ENCODE measurements at places on chromosomes 7 and 10.
A peak's percentile ranks its signal among the peaks of the same experiment; 100 is the strongest.

DNA sequence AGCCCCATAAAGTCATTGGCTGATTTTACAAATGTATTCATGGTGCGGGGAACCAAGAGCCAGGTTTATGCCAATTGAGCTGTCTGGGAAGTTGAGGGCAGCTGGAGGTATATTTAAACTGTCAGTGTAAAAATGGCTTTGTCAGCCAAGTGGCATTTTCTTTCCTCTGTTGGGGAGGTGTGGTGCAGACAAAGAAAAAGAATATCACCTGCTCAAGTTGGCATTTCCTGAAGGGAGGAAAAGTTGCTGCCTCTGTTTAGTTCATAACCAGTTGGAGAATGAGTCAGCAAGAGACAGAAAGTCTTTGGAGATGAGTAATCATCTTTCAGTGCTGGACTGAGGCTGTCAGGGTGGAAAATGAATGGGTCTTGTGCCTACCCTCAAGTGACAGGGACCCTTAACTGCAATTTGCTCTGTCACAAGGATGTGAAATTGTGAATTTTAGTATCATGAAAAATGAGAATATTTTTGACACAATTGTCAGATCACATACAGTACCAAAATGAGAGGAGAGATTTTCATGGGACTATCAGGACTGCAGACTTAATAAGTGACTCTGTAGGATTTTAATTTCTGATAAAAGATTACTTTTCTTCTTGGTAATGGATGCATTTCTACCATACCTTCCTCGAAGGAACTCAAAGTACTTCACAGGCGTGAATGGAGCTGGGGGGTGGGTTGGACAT is 137.3 kb downstream of the ANLN start:
- no peak for DNase-seq

- DNase-seq: no peak
Observed at GRCh38 chr7:24214670-24215069, 69.3 kb upstream of the NPY start.

DNA sequence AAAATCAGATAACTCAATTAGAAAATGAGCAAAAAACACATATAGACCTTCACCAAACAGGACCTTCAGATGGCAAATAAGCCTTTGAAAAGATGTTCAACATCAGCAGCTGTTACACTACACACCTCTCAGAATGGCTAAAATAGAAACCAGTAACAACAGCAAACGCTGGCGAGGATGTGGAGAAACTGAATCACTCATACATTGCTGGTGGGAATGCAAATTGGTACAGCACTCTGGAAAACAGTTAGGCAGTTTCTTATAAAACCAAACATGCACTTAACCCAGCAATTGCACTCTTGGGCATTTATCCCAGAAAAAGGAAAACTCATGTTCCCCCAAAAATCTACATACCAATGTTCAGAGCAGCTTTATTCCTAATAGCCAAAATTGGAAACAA is 37.7 kb upstream of the SMARCD3 start:
- DNase-seq: no peak

- DNase-seq: peak; percentile 77
Observed at GRCh38 chr7:115009736-115010440, 88.0 kb downstream of the MDFIC start.

GRCh38 chr7:64574540-64575099 is 11.7 kb upstream of the ZNF680 start:
- DNase-seq: peak; percentile 71

All from muscle of arm (tissue), 14 donors.